Stimulated activated CD4-positive, alpha-beta T cell treated with anti-CD3 and anti-CD28 coated beads, Interleukin-1b, Interleukin-23, amount 100 ng/mL, for 1 hour (primary cell): ENCODE measurements at places on chromosomes 1 and 21.
A peak's percentile ranks its signal among the peaks of the same experiment; 100 is the strongest.

DNA sequence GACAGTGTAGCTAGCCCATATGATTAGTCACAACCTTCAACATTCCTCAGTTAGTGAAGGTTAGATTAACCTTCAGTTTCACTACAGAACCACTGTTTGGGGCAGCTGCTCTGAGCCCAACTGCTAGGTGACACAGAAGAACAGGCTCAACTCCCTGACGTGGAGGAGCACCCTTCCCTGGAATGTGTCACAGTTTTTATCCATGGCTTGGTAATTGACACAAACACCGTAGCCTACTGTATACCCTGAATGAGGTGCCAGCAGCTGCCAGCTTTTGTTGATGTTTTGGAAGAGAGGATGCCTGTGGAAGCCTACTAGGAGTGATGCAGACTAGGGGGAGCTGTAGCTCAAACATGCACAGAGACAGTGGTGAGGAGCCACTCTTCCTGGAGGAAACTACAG is 56.6 kb upstream of the CR2 start:
- DNase-seq, result no peak

DNA sequence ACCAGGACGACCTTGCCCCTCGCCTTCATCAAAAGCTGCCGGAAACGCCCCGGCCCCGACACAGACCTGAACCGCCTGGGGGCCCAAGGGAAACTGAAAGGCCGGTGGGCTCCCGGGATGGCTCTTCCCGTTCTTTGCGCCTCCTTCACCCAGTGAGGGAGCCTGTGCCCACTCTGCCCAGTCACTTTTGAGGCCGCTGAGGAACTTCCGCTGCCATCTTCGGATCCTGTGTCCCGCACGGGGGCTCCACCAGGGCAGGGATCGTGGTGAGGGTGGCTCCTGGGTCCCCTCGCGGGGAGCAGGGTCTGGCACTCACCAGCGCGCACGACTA is 104.0 kb downstream of the PPIAL4G start:
- no peak for DNase-seq

GRCh38 chr1:62539028-62539447 is 58.3 kb upstream of the ANGPTL3 start:
- DNase-seq, result no peak

GRCh38 chr1:62561306-62561705 is 36.0 kb upstream of the ANGPTL3 start:
- DNase-seq, result no peak

DNA sequence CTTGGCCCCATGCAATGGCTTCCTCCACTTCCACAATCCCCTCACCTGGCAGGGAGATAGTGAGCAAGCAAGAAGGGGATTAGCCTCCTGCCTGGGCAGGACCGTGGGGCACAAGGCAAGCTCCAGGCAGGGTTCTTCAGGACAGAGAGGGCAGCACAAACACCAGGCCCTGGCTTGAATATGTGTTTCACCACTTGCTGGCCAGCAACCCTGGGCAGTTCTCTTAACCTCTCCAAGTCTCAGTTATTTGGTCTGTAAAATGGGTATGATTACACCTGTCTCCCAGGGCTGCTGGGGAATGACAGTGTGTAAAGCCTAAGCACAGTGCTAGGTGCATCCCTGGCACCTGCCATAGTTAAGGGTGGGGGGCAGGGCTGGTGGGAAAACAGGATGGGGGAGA is 31.9 kb downstream of the H3-3A start:
- DNase-seq, result no peak

DNA sequence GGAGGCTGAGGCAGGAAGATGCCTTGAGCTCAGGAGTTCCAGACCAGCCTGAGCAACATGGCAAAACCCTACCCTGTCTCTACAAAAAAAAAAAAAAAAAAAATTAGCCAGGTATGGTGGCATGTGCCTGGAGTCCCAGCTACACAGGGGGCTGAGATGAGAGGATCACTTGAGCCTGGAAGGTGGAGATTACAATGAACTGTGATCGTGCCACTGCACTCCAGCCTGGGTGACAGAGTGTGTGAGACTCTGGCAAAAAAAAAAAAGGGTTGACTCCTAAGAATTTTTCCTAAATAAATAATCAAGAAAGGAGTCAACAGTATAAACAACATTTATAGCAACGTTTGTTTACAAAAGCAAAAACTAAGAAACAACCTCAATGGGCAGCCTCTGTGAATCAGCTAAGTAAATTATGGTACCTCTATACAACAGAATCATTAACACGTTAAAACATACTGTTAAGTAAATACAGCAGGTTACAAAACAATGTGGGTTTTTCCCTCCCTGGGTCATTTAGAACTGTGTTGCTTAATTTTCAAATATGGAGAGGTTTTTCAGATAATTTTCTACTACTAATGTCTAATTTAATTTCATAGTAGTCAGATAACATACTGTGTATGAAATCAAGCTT is 56.8 kb downstream of the SLC30A10 start:
- DNase-seq, result no peak

- no peak for DNase-seq
These were observed 172.7 kb upstream of the ZP4 start for GRCh38 chr1:238063454-238063853.

DNA sequence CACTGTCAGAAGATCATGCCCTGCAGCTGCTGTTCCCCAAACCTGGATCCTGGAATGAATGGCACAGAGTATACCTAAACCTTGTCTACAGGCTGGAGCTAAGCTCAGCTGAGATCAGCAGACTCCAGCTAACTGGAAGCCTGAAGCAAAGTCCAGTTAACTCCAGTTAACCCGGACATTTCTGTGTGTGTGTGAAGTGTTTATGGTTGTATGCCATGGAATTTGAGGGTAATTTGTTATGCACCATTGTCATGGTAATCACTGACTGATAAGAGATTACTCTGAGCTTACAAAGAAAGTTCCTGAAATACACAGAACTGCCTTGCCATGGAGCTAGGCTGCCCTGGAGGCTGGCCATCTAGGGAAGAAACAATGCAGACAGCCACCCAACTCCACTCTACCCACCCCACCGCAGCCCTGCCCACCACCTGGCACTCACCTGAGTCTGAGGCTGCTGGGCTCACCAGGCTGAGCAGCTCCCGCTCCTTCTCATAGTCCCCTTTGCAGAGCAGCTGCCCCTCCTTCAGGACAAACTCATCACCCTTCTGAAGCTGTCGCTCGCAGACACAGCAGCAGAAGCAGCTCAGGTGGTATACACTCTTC is 107.4 kb downstream of the LMX1A start:
- no peak for DNase-seq

- DNase-seq, result no peak
These were observed 109.4 kb upstream of the WNT4 start for GRCh38 chr1:22252251-22252650.

DNA sequence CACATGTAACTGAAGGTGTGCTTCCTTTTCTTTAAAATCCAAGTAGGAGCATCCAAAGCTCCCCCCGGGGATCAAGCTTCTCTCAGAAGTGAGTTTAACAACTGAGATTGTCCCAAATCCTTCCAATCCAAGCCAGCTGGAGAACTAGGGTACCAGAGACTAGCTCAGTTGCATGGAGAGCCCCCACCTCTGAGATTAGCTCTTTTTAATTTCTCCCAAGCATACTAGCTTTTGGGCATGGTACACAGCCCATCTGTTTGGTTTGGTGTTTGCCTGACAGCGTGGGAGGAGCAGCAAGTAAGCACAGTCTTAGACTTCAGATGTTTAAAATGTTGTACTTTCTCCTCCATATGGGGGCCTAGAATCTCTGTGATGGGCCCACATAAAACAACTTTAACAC is 142.8 kb downstream of the ASTN1 start:
- DNase-seq, result no peak

DNA sequence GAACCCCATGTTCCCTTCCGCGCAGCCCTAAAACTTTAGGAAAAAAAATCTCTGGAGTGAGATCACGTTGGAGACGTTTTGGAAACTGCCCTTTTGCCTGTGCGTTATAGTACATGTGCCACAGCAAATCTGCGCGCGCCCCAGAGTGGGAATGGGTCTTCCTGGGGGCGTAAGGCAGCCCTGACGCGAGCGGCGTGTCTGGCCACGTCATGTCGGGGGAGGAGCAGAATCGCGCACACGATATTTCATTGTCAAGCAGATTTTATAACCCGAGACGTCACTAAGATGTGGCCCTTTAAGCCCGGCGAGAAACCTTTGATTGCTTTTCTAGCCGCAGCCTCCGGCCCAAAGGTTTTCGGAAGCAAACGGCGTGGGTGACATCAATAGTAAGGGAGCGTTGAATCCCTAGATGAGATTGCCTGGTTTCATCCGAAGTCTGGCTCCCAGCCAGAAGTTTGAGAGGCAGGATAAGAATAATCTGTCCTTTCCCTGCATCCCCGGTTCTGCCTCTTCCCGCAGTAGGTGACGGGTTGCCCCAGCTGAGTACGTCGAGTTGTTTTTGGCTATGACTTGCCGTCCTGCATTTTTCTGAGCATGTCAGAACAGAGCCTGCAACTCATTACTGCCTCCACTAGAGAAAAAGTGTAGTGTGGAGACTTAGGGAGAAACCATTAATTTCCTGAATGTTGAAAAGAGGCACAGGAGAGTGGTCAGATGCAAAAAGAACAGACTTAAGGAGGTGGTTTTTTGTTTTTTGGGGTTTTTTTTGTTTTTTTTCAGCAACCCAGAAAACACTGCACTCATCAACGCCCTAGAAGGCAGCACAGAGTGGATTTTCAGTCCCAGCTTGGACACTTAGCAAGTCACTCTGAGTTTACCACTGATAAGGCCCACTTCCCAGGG is 817 bp upstream of the PMVK start:
- DNase-seq, result peak; percentile 57

DNA sequence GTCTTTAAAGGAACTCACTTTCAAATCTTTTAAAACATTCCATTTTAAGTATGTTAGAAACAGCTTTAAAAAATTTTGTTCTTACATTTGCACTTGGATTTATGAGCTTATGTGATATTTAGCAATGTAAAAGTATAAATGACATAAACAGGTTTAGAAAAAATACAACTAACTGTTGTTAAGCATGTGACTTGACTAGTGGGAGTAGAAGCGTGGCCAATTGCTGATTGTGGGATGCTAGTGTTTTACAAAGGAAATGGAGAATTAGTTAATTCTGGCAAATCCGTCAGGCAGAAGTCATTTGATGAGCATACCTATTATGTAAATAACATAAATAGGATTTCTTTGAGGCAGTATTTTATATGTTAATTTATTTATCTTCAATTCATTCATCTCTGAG is 175.8 kb downstream of the ADGRL2 start:
- no peak for DNase-seq

GRCh38 chr1:232038706-232039677 is 412.4 kb downstream of the DISC1 start:
- DNase-seq, result no peak

- no peak for DNase-seq
These were observed 2.1 kb upstream of the PRRX1 start for GRCh38 chr1:170661646-170662411.

GRCh38 chr1:56340977-56341376 is 238.4 kb downstream of the PLPP3 start:
- no peak for DNase-seq

GRCh38 chr1:179702946-179703539 is 40.0 kb upstream of the FAM163A start:
- DNase-seq, result no peak

DNA sequence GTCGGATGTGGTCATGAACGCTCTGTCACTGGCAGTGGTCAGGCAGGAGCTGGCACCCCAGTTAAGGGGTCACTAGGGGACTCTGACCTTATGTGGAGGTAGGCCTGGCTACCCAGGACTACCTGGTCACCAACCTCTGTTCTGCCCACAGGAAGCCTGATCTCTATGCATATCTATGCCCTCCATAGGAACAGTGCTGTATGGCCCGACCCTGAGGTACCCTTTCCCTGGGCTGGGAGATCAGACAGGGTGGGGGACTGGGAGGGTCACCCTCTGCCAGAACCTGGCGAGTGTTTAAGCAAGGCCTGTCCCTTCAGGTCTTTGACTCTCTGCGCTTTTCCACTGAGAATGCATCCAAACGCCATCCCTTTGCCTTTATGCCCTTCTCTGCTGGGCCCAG is 19.0 kb downstream of the CYP4B1 start:
- no peak for DNase-seq

DNA sequence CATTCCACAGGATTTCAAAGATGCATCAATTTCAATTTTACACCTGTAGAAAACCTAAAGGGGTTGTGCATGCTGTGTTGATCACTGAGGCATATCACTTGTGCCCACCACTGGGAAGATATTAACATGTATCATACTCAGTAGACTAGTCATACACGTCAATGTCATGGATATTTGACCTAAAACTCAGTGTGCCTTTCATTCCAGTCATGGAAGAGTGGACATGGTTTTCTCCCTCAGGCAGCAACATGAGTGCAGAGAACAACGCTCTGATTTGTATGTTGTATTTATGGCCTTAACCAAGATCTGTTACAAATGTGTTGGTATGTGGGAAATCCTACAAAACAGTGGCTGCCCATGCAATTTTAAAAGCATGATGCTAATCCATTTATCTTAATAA is 6.1 kb upstream of the C1orf53 start:
- no peak for DNase-seq

GRCh38 chr1:27367160-27367650 is 444 bp upstream of the MAP3K6 start:
- DNase-seq, result no peak

DNA sequence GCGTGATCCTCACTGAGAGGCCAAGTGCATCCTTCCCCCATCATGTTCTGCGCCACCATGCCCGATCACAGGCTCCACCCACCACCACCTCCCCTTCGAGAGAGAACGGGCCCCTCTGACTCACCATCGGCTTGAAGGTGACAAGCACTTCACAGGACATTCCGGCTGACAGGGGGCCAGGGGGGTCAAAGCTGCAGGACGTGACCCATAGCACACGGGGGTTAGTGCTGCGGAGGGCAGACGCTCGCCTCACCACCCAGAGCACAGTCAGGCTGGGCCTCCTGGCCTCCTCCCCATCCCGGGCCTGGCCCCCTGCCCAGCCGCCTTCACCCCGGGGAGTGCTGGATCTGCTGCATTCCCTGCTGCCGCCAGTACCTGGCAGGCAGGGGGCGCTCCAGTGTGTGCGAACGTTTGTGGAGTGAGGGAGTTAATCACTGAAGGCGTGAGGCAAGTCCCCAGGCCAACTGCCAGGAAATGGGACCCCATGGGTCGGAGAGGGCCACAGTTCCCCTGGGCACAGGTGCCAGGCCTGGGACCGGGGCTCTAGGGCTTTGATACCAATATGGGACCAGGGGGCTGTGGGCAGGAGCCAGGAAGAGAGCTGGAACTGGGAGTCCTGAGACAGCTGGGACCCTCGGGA is 40.9 kb upstream of the TMEM52 start:
- DNase-seq, result peak; percentile 27

- no peak for DNase-seq
These were observed 29.9 kb upstream of the DDAH1 start for GRCh38 chr1:85494904-85495266.
